ENCODE measurements at places on chromosomes 2 and 18. TPM values are rescaled to one million over a fixed set of nuclear protein-coding genes. Genes with fewer than 3 reads are reported as not detected.
A peak's percentile ranks its signal among the peaks of the same experiment; 100 is the strongest.

GRCh38 chr2:26942543-26943295 is 27.7 kb upstream of the MAPRE3 start:
- H3K27ac ChIP-seq, result no peak overlapping the region
- peaks cover 6% of the 10 kb centered on the region for H3K27me3 ChIP-seq
- DNase-seq, result peak; percentile 94
- peaks cover 6% of the 10 kb centered on the region for H3K4me1 ChIP-seq
- H3K4me3 ChIP-seq, result peak overlapping the region; percentile 57
- H3K36me3 ChIP-seq, result no peaks in the 10 kb centered on the region

DNA sequence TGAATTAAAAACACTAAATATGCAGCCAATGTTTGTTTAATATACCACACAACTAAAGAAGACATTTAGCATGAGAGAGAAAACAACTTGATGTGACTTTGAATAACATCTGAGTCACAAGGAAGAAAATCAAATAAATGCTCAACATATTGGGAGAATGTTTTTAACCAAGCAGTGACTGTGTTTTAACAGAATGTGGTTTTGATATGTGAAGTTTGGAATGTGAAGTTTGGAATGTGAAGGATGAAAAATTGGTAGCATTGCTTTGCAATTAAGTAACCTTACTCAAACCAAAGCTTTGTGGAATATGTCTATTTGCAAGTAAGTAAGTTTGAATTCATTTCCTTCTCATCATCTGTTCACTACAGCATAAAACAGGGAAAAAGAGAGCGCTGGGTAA is 128.2 kb upstream of the DNAJC10 start:
- no peak for DNase-seq
- peaks cover 3% of the 10 kb centered on the region for H3K4me1 ChIP-seq
- no peak overlapping the region for H3K27ac ChIP-seq
- no peak overlapping the region for H3K4me3 ChIP-seq
- H3K27me3 ChIP-seq, result no peaks in the 10 kb centered on the region

- no peaks in the 10 kb centered on the region for H3K27me3 ChIP-seq
- H3K27ac ChIP-seq, result no peak overlapping the region
- H3K4me1 ChIP-seq, result no peaks in the 10 kb centered on the region
- DNase-seq, result no peak
Measured at GRCh38 chr2:124241-124880, 78.1 kb upstream of the FAM110C start.

GRCh38 chr18:75395137-75395536 is 32.4 kb downstream of the SMIM21 start:
- H3K4me3 ChIP-seq, result no peak overlapping the region
- H3K27me3 ChIP-seq, result no peaks in the 10 kb centered on the region
- H3K4me1 ChIP-seq, result no peaks in the 10 kb centered on the region
- no peaks in the 10 kb centered on the region for H3K36me3 ChIP-seq
- no peak overlapping the region for H3K27ac ChIP-seq

GRCh38 chr2:223896833-223897311 is 48.3 kb downstream of the WDFY1 start:
- H3K4me3 ChIP-seq, result no peak overlapping the region
- peaks cover 68% of the 10 kb centered on the region for H3K36me3 ChIP-seq
- no peaks in the 10 kb centered on the region for H3K27me3 ChIP-seq
- no peaks in the 10 kb centered on the region for H3K4me1 ChIP-seq

DNA sequence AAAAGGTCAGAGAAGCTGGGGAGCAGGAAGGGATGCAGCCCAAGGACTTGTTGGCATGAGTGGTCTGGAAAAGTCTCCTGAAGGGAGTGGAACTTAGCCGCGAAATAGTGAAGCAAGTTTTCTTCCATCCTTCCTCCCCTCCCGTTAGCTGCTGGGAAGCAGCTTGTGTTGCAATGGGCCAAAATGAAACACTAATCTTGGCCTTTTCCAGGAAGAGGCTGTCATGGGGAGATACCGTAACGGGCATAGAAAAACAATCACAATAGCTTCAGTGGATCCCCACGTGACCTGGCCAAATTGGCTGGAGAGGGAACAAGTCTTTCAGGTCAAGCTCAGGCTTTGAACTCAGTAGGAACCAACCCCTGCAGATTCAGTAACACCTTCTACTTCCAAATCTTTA is 49.3 kb downstream of the SEMA4F start:
- H3K4me3 ChIP-seq, result no peak overlapping the region
- peaks cover 2% of the 10 kb centered on the region for H3K4me1 ChIP-seq
- no peak for DNase-seq
- H3K36me3 ChIP-seq, result no peaks in the 10 kb centered on the region
- H3K27me3 ChIP-seq, result no peaks in the 10 kb centered on the region

GRCh38 chr18:55268151-55268601 is 308.9 kb upstream of the CCDC68 start:
- H3K36me3 ChIP-seq, result peaks cover 13% of the 10 kb centered on the region
- no peak overlapping the region for H3K4me3 ChIP-seq
- no peak for DNase-seq
- H3K27ac ChIP-seq, result no peak overlapping the region
- H3K4me1 ChIP-seq, result no peaks in the 10 kb centered on the region

DNA sequence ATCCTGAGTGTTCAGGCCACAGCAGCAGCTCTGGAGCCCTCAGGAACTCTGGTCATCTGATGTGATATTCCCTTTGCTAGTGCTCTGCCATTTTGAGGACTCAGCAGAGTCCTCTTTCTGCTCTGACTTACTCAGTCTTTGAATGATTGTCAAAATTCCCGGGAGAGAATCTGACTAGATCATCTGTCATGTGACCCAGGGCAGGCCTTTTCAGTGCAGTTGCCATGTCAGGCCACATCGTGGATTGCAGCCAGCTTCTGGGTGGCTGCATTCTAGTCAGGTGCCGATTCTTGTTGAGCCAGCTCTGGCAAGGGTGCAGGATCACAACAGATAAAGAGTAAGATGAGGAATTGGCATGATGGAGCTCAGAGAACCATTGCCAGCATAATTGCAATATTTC is 795.6 kb downstream of the CPS1 start:
- H3K27me3 ChIP-seq, result peaks cover 11% of the 10 kb centered on the region
- H3K27ac ChIP-seq, result no peak overlapping the region
- H3K4me3 ChIP-seq, result no peak overlapping the region
- no peaks in the 10 kb centered on the region for H3K4me1 ChIP-seq
- no peaks in the 10 kb centered on the region for H3K36me3 ChIP-seq

GRCh38 chr2:9812945-9813311 is 30.3 kb upstream of the TAF1B start:
- H3K4me1 ChIP-seq, result no peaks in the 10 kb centered on the region
- no peak for DNase-seq
- H3K4me3 ChIP-seq, result no peak overlapping the region
- H3K27ac ChIP-seq, result no peak overlapping the region

GRCh38 chr2:83459456-83459855 is 999.6 kb downstream of the SUCLG1 start:
- H3K27ac ChIP-seq, result no peak overlapping the region
- H3K27me3 ChIP-seq, result peaks cover 85% of the 10 kb centered on the region
- no peak overlapping the region for H3K4me3 ChIP-seq

GRCh38 chr2:175535631-175536030 is 354.1 kb upstream of the ATP5MC3 start:
- H3K27me3 ChIP-seq, result no peaks in the 10 kb centered on the region
- no peak overlapping the region for H3K27ac ChIP-seq
- no peaks in the 10 kb centered on the region for H3K36me3 ChIP-seq
- H3K4me1 ChIP-seq, result no peaks in the 10 kb centered on the region
- no peak overlapping the region for H3K4me3 ChIP-seq
- DNase-seq, result no peak

DNA sequence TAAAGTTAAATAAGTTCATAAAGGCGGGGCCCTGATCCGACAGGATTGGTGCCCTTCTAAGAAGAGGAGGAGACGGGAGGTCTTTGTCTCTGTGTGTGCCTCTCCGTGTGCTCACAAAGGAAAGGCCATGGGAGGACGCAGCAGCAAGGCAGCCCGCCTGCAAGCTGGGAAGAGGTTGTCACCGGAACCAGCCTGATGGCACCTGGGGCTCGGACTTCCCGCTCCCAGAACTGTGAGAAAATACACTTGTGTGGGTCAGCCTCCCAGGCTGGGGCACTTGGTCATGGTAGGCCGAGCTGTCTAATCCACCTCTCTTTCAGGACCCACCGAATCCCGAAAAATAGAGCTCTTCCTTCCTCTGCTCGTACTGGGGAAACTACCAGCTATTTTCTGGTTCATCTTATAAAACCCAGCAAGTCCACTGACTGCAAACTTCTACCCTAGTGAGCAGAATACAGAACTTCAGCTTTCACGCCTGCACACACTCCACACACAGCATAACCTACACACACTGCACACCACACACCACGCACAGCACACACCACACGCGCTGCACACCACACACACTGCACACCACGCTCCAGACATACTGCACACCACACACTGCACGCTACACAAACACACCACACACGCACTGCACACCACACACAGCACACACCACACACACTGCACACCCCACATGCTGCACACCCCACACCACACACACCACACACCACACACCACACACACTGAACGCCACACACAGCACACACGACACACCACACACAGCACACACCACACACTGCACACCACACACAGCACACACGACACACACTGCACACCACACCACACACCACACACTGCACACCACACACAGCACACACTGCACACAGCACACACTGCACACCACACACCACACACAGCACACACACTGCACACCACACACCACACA is 58.1 kb downstream of the ASB1 start:
- no peak overlapping the region for H3K4me3 ChIP-seq
- no peak overlapping the region for H3K27ac ChIP-seq
- no peaks in the 10 kb centered on the region for H3K27me3 ChIP-seq
- no peaks in the 10 kb centered on the region for H3K36me3 ChIP-seq
- H3K4me1 ChIP-seq, result no peaks in the 10 kb centered on the region

DNA sequence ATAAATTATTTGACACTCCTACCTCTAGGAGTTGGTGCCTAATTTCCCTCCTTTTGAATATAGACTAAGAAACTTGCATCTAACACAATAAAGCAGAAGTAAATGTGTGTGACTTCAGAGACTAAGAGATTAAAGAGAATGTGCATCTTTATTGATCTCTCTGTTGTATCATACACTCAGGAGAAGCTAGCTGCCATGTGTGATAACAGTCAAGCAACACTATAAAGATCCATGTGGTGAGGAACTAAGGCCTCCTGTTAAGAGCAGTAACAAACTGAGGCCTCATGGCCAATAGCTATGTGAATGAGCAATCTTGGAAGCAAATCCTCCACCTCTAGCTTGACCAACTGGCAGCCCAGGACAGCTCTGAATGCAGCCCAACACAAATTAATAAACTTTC is 3.4 kb downstream of the FANCL start:
- no peak for DNase-seq
- H3K4me3 ChIP-seq, result peak overlapping the region; percentile 98
- H3K27me3 ChIP-seq, result no peaks in the 10 kb centered on the region
- H3K36me3 ChIP-seq, result peaks cover 6% of the 10 kb centered on the region

GRCh38 chr2:173963323-173963816 is 1.8 kb downstream of the SP3 start:
- H3K27me3 ChIP-seq, result no peaks in the 10 kb centered on the region
- H3K4me1 ChIP-seq, result peaks cover 3% of the 10 kb centered on the region
- peaks cover 24% of the 10 kb centered on the region for H3K36me3 ChIP-seq
- DNase-seq, result no peak
- peak overlapping the region; percentile 94 for H3K4me3 ChIP-seq

- no peaks in the 10 kb centered on the region for H3K27me3 ChIP-seq
- no peak overlapping the region for H3K4me3 ChIP-seq
- no peak overlapping the region for H3K27ac ChIP-seq
- H3K36me3 ChIP-seq, result no peaks in the 10 kb centered on the region
Measured at GRCh38 chr2:226247289-226248275, 552.0 kb downstream of the IRS1 start.

DNA sequence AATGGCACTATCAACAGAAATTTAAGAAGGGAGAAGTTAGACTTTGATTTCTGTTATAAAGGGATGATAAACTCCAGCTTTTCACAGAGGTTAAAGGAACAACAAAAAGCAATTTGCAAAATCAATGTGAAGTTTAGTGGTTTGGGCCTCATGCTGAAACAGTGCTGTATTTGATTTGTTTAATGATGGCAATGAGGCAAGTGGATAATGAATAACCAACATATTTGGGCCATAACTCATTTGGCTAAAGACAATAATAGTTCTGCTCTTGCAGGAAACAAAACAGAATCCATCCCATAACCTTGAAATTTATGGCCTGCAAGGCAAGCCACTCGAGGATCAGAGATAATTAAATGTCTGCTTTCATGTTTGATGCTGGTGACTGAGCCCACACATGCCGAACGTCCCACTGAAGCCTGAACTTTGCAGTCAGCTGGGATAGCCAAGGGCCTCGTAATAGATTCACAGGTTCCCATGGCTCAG is 56.5 kb downstream of the TPGS2 start:
- no peaks in the 10 kb centered on the region for H3K36me3 ChIP-seq
- H3K27me3 ChIP-seq, result no peaks in the 10 kb centered on the region
- no peaks in the 10 kb centered on the region for H3K4me1 ChIP-seq
- no peak overlapping the region for H3K4me3 ChIP-seq
- no peak for DNase-seq

DNA sequence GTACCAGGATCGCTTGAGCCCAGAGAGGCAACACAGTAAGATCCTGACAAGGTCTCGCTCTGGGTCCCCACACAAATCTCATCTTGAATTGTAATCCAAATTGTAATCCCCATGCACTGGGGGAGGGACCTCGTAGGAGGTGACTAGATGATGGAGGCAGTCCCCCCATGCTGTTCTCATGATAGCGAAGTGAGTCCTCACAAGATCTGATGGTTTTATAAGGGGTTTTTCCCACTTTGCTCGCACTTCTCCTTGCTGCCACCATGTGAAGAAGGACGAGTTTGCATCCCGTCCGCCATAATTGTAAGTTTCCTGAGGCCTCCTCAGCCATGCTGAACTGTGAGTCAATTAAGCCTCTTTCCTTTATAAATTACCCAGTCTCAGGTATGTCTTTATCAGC is 46.0 kb upstream of the SERTAD2 start:
- H3K4me3 ChIP-seq, result no peak overlapping the region
- no peak overlapping the region for H3K27ac ChIP-seq
- DNase-seq, result peak; percentile 64
- no peaks in the 10 kb centered on the region for H3K36me3 ChIP-seq
- H3K27me3 ChIP-seq, result no peaks in the 10 kb centered on the region

GRCh38 chr2:19764998-19765397 is 136.8 kb downstream of the TTC32 start:
- H3K4me3 ChIP-seq, result no peak overlapping the region
- no peaks in the 10 kb centered on the region for H3K27me3 ChIP-seq
- H3K4me1 ChIP-seq, result no peaks in the 10 kb centered on the region

GRCh38 chr2:70536517-70537055 is 17.0 kb downstream of the TGFA start:
- no peak overlapping the region for H3K27ac ChIP-seq
- H3K4me1 ChIP-seq, result peaks cover 6% of the 10 kb centered on the region
- H3K4me3 ChIP-seq, result no peak overlapping the region

The DPP10 gene
- 19.2 TPM for total RNA-seq

The ORC4 gene
- 57.8 TPM for total RNA-seq

The LYG2 gene
- total RNA-seq, result not detected

The LTBP1 gene
- 31.8 TPM for total RNA-seq

The TUBA3D gene
- not detected for total RNA-seq

The RPL31 gene
- 1,803 TPM for total RNA-seq

The SCN1A gene
- total RNA-seq, result not detected

The AGFG1 gene
- 90.3 TPM for total RNA-seq
